ENCODE measurements at places on chromosomes 2 and 18.

- no peak for DNase-seq
These were observed 628.5 kb upstream of the KLHL29 start for GRCh38 chr2:22756276-22757043.

DNA sequence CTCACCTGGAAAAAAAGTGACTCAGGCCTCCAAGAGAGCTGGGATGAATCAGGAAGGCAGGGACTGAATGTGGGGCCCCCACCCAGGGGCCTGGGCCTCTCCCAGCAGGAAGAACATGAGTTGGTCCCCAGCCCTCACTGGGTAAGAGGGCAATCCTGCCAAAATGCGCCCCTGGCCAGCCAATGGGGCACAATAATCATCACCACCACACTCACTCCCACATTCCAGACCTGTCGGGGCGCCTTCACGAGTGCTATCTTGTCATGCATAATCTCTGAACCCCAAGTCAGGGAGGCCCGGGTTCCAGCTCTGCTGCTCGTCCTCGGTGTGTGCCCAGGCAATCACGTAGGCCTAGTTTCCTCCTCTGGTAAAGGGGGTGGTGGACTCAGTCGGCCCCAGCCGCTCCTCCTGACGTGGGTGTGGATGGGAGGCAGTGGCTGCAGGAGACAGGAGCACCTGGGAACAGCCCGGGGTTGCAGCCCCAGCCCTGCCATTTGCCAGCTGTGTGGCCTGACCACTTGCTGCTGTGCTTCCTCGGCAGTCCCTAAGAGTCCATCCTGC lies 115.1 kb downstream of the CYP26B1 start:
- DNase-seq = no peak

GRCh38 chr2:10914272-10914693 lies 2.5 kb downstream of the KCNF1 start:
- DNase-seq = no peak

GRCh38 chr2:65231892-65232477 lies 4.4 kb downstream of the ACTR2 start:
- no peak for DNase-seq

GRCh38 chr2:104028061-104028460 lies 825.9 kb upstream of the POU3F3 start:
- DNase-seq = no peak

GRCh38 chr2:37827455-37827854 lies 97.6 kb upstream of the RMDN2 start:
- DNase-seq = no peak

- no peak for DNase-seq
These were observed 8.7 kb upstream of the RPRD1A start for GRCh38 chr18:36075862-36076587.

DNA sequence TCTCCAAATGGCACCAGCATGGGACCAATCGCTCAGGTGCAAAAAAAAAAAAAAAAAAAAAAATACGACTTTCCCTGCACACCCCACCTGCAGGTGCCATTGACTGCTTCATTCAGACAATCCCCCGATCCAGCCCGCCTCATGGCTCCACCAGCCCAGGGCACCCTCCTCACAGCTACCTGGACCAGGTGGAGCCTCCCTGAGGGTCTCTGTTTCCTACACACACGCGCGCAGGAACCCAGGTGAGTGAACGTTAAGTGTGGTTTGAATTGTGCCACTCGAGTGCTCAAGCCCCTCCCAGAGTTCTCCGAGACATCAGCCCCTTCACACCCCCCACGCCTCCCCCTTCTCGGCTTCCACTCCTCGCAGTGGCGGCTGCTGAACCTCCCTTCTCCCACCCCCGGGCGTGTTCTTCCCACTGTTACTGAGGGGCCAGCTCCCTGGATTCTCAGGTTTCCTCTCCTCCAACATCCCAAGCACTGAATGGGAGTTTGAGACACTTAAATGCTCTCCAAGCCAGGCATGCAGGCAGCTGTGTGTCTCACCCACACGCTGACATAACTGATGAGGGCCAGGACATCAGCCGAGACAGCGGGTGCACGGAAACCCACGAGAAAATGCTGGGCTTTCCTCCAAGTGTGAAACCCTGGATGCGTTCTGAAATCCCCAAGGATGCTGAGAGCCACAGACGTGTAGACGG lies 88.8 kb upstream of the SNTG2 start:
- DNase-seq = no peak

DNA sequence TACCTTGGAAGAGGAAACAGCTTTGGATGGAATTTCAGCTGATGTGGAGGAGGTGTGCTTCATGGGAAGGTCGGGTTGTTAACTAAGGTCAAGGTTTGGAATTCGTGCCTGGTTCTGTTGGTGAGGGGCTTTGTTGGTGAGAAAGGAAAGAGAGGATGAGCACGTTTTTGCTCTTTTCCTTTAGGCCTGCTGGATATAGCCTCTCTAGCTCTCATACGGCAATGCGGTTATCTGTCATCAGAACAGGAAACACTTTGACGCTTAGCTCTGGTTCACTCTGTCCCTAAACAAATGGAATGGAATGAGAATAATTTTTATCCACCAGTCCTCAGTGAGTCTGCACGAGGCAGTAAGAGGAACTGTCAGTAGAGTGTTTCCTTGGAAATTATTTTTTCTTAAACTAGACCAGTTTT lies 169.7 kb upstream of the NOSTRIN start:
- DNase-seq = no peak

GRCh38 chr2:10963155-10963554 lies 51.4 kb downstream of the KCNF1 start:
- no peak for DNase-seq

GRCh38 chr2:24632172-24632571 lies 141.1 kb downstream of the NCOA1 start:
- no peak for DNase-seq

DNA sequence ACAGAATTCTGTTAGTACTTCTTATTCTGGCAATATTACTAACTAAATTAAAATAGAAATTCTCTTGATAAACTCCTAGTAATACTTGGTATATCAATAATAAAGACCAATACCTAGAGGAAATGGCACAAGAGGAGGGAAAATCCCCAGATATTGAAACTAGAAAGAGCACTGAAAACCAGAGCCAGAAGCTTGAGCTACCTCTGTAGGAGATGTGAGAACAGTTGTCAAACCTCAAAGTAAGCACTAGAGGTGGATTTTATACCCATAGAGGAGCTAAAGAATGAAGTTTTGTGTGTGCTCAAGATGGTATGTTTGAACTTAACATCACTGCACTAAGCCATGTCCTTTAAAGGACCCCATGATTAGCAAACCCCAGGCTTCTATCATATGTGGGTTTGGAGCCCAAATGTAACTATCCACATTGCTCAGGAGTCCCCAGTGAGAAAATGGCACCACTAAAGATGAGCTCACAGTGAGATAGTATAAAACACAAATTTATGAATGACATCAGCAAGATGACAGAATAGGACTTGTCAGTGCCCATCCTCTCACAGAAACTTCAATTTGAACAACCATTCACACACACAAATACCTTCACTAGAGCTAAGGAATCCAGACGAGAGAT lies 122.1 kb downstream of the PKP4 start:
- no peak for DNase-seq

DNA sequence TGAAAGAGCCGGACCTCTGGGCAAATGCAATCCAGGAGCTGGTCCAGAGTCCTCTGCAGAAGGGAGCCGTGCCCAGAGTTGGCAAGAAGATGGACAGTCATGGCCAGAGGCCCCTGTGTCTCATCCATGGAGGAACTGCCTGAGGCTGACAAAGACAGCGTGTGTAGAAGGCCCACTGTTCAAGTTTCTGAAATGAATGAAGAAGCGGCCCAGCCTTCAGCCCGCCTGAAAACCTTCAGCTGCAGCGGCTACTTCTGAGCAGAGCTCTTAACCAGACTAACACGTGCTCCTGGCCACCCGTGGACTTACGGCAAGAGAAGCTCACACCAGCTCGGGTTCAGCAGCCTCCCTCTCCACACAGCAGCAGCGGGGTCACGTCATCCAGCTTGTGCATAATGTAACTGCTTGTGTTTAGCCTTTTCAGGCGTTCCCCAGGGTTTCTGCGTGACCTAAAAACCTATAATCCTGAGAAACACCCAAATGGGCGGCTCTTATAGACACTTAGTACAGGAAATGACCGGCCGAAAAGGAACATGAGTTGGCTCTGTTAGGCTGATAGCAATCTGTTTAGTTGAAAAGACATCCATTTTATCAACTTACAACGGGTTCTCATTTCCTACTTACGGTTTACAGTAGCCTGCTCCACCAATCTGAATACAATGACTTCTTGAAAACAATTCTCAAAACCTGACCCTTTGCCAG lies at the start of gene FAM124B:
FAM124B (minus strand) TSS at position 467 of the 702 bp plus-strand sequence; CDS start at position 128, 339 bp downstream.
- DNase-seq = no peak

GRCh38 chr18:41999751-42000150 lies 44.7 kb downstream of the PIK3C3 start:
- no peak for DNase-seq

GRCh38 chr18:23619388-23619881 lies 33.1 kb upstream of the NPC1 start:
- no peak for DNase-seq

GRCh38 chr18:75915941-75916623 lies 488.6 kb upstream of the SMIM21 start:
- DNase-seq = no peak

GRCh38 chr2:112074506-112074905 lies 19.4 kb downstream of the TMEM87B start:
- DNase-seq = no peak

GRCh38 chr2:230318190-230319121 lies 8.5 kb upstream of the SP140L start:
- no peak for DNase-seq

DNA sequence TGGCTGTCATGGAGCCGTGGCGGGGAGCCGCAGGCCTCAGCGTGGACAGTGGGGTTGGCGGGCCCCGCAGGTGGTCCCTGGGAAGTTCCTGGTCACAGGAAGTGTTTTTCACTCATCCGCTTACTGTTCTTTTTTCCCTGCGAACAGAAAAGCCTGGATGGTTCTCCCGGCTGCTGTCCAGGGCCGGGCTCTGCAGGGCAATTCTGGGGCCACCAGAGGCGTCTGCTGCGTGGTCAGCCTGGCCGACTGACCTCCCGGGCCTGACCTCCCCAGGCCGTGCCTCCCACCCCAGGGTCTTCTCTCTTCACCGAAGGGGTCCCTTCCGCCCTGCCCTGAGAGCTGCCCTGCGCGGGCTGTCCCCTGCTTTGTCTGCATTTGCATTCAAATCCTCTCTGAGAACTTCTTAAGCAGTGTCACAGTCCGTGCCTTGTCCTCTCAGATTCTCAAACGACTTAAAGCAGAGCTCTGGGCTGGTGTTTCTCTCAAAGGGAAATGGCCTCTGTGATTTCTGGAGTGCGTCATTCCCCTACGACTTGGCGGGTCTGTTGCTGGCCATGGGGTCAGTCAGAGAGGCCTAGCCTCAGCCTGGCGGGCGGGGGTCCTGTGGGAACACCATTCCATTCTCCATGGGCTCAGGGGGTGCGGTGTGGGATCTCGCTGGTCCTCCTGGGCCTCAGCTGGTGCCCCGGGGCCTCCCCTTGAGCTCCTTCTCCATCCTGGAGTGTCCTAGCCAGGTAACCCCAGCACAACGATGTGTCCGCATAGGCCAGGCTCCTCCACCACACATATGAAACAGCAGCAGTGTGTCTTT lies 38.3 kb downstream of the KLHL29 start:
- no peak for DNase-seq

- DNase-seq = no peak
These were observed 3.0 kb upstream of the OSBPL1A start for GRCh38 chr18:24400587-24400986.

DNA sequence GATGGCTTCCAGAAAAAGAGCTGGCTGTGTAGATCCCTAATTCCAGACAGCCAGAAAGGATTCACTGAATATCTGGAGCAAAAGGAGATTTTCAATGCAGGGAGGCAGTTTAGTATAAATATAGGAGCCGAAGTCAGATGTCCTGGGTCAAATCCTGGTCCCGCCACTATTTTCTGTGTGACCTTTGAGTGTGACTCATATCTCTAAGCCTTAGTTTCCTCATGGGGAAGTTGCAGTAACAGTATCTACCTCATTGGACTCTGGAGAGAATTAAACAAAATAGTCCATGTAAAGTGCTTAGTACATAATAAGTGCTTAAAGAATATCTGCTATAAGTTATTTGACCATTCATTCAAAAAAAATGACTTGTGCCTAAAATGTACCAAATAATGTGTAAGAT lies 52.1 kb upstream of the ITGA6 start:
- no peak for DNase-seq

GRCh38 chr18:59685501-59685900 lies 11.7 kb downstream of the CCBE1 start:
- DNase-seq = no peak

GRCh38 chr2:206379266-206379665 lies 64.1 kb upstream of the ADAM23 start:
- no peak for DNase-seq

DNA sequence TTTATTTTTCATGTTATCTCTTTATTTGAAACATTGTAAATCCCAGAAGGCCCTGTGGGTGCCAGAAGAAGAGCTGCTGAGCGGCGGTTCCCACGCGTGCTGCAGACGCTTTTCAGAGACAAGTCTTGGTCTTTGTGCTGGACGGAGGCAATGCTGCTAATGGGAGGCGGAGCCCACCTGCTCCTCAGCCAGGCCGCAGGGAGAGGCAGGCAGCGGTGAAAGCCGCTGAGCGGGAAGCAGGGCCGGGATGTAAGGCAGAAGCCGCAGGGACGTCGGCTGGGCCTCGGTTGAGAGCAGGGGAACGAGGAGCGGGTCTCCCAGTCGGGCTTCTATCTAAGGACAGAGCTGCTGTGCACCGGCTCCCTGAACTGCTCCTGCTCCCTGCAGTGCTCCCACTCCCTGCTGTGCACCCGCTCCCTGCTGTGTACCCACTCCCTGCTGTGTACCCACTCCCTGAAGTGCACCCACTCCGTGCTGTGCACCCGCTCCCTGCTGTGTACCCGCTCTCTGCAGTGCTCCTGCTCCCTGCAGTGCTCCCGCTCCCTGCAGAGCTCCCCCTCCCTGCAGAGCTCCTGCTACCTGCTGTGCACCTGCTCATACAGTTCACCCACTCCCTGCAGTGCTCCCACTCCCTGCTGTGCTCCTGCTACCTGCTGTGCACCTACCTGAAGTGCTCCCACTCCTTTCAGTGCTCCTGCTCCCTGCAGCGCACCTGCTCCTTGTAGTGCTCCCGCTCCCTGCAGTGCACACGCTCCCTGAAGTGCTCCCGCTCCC lies 16.4 kb downstream of the TMEM18 start:
- no peak for DNase-seq

DNA sequence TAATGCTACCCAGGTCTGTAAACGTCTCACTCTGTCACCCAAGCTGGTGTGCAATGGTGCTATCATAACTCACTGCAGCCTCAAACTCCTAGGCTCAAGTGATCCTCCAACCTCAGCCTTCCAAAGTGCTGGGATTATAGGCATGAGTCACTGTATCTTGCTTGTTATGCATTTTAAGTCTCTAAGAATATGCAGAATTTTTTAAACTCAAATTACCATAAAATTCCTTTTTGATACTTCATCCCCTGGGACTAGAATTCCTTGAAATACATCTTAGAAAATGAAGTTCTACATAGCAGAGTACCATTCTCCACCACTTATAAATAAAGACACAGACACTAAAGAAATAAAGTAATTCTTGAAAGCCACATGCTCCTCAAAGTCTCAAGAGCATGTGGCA lies 30.2 kb upstream of the LRATD1 start:
- DNase-seq = no peak
